ENCODE measurements at places on chromosomes 11 and 22.

GRCh38 chr11:118870396-118871343 lies 13.0 kb upstream of the CXCR5 start:
- peak; percentile 72 for DNase-seq

- no peak for DNase-seq
Measured at GRCh38 chr22:35882211-35883030, 146.2 kb downstream of the RBFOX2 start.

- no peak for DNase-seq
Measured at GRCh38 chr11:1843796-1844195, 5.0 kb downstream of the TNNI2 start.

- no peak for DNase-seq
Measured at GRCh38 chr11:132639986-132640385, 892.3 kb downstream of the OPCML start.

- DNase-seq, result no peak
Measured at GRCh38 chr22:35140879-35141745, 75.2 kb downstream of the ISX start.

DNA sequence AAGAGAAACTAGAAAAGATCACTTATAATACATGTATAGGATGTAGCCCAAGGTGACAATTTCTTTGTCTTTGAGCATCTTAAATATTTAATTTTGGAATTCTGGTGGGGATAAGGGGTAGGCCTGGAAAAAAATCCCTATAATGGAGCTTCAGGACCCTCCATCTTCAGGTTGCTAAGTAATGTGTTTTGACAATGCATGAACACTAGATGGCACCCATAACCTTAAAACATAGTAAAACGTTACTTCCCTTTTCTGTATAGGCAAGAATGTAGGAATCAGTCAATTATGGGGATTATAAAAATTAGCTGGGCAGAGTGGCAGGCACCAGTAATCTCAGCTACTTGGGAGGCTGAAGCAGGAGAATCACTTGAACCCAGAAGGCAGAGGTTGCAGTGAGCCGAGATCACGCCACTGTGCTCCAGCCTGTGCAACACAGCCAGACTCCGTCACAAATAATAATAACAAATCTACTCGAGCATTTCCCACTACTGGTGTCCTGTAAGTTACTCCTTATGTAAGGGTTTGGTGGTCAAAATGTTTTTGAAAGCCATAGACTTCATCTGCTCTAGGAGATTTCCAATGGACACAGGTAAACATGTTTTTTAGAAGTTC lies 541.9 kb upstream of the CCDC90B start:
- DNase-seq, result peak; percentile 56

- no peak for DNase-seq
Measured at GRCh38 chr11:118939404-118939915, 13.7 kb upstream of the BCL9L start.

DNA sequence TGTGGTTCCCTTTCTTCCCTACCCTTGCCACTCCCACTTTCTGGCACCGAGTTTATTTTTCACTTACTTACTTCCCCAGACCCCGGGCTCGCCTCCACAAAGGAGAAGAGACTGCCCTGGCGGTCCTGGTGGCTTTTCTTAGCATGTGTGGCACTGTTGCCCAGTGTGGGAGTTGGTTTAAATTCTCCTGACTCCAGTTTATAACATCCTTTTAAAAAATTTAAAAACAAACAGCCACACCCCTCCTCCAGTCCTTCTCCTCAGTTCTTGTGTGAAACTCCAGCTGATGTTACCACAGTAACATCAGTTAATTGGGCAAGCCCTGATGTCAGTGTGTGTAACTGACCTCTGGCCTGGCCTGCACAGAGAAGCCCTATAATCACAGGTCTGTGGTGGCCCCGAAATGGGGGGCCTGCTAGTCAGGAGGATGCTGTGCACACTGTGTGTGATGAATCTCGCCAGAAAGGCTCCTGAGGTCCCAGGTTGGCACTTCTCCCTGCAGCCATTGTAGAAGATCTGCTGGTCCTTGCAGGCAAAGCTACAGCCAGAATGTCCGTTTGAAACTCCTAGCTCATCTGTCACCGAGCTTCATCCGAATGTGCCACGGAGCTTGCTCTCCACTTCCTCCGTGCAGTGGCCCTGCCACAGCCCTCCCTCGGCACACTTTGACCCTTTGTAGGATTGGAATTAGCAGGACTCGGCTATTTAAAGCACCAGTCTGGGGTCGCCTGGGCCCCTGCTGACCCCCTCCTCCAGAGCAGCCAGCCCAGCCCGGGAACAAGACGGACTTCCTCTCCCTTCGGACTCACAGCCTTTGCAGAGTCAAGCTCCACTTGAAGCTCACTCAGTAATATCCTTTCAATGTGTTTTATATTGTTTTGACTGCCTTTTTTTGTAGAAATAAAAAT lies 7.6 kb downstream of the YDJC start:
- peak; percentile 38 for DNase-seq

DNA sequence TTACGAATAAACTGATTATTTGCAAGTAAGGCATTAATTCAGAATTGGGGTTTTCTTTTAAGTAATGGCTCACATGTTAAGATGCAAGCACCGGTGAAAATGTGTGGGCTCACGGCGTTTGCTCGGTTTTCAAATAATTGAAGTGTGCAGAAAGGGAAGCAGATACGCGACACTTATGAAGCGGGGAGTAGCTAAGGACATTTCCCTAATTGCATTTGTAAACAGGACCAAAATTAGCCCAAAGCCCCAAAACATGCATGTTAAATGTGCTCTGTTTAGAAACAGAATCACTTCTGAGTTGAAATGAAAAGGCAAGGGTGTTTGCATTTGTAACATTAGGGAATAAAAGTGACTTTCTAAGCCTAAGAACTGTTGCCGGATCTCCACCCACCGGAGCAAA lies 61.3 kb downstream of the ELFN2 start:
- DNase-seq, result no peak

DNA sequence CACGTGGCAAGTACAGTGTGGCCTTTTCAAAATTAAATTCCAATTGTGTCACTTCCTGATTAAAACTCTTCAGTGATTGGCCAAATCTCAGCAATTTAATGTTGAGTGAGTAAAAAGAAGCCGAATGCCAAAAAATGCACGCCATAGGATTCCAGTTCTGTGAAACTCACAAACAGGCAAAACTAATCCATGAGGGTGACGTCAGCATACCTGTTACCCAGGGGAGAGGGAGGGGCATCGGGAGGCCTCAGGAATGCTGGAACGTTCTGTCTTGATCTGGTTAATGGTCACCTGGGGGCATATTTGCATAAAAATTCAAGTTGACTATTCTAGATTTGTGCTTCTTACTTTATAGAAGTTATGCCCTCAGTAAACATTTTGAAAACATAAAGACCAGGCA lies 39.9 kb upstream of the RAB1B start:
- DNase-seq, result no peak

DNA sequence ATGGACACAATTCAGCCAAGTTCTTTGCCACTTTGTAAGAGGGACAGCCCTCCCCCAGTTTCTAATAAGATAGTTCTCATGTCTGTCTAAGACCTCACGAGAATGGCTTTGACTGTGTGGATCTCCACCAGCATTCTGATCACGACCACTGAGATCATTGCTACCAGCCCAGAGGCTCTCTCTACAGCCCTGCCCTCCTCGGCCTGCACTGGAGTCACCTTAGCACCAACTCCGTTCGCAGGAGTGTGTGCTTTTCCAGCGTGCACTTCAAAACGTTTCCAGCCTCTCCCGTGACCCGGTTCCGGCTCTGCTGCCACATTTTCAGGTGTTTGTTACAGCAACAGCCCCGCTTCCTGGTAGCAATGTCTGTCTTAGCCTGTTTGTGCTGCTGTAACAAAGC lies 26.2 kb downstream of the TSPAN32 start:
- peak; percentile 25 for DNase-seq

- DNase-seq, result no peak
Measured at GRCh38 chr11:76626921-76627401, 43.6 kb downstream of the LRRC32 start.

DNA sequence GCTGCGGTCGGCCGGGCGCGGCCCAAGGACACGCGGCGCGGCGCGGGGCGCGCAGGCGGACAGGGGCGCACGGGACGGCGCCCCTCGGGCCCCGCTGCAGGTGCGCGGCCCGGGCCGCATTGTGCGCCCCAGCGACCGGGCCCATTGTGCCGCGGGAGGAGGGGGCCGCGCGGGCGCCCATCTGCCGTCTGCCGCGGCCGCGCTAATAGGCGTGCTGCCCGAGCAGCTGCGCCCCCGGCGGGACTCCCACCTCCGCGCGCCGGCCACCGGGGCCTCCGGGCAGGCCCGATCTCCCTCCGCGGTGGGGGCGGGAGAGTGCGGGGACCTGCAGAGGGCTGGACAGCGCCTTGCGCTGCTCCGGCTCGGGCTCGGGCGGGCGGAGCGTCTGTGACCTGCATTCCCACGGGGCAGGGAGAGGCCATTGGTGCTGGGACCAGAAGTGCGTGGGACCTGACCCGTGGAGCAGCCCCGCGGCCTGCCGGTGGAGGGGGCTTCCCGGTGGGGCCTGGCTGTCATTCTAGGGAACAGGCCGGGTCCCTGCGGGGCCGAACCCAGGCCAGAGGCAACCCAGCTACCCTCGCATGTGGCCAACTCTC lies 933 bp downstream of the BRSK2 start:
- peak; percentile 63 for DNase-seq

GRCh38 chr11:125374398-125374797 lies 121.7 kb downstream of the FEZ1 start:
- DNase-seq, result no peak

DNA sequence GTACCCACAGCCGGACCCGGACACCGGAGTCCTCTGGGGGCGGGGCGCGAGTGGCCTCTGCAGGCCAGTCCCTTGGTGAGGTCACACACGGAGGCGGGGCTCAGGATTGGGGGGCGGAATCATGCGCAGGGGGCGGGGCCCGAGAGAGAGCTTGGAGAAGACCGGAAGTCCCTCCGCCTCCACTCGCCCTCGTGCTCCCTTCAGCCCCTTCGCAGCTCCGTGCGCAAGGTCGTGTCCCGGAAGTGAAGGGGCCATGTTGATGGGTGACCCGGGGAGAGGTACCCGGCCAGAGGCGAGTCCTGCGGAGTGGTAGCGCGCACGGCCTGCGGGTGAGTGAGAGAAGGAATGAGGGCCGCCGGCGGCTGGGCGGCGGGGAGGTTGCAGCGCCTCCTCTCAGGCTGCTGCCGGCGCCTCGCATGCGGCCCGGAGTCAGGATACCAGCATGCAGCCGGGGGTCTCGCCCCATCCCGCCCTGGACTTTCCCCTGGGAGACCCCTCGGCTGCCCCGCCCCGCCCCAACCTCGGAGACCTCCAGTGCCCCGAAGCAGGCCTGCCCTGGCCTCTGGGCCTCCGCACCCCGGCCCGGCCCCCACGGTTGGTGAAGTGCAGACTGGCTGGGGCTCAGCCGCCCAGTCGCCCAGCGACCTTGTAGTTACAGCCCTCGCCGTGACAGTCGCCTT lies at the start of gene MIEF1:
MIEF1 (plus strand) TSS at position 182 of the 680 bp plus-strand sequence. CDS start 9,005 bp downstream, outside the sequence.
- peak; percentile 98 for DNase-seq

- no peak for DNase-seq
Measured at GRCh38 chr11:128455766-128456165, 131.6 kb downstream of the ETS1 start.

DNA sequence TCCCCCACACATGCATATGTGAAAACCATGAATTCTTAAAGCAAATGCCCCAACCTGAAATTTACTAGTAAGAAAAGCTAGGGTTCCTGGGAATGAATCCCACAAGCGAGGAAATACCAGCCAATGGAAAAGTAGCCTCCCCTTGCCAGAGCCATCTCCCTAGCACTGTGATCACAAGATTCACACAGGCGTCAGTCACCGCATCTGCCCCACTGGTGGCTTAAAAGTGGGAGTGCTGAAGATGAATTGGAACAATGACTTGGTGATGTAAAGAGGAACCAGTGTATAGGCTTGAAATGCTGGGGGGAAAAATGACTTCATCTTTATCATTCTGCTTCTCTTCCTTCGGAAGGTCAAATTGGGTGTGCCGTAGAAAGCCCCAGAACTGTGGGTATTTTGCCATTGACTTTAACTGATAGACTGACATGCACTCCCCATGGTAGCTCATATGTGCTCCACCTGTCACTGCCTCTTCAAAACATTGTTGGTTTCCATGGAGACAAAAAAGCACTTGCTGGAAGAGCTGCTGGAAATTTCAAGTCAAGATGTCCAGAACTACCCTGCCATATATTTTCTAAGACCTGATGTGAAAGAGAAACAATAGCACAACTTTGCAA lies 19.2 kb upstream of the ASPHD2 start:
- DNase-seq, result no peak

- DNase-seq, result no peak
Measured at GRCh38 chr22:27418261-27418660, 383.3 kb downstream of the MN1 start.

GRCh38 chr22:37284805-37285355 lies 2.6 kb downstream of the CYTH4 start:
- peak; percentile 51 for DNase-seq

DNA sequence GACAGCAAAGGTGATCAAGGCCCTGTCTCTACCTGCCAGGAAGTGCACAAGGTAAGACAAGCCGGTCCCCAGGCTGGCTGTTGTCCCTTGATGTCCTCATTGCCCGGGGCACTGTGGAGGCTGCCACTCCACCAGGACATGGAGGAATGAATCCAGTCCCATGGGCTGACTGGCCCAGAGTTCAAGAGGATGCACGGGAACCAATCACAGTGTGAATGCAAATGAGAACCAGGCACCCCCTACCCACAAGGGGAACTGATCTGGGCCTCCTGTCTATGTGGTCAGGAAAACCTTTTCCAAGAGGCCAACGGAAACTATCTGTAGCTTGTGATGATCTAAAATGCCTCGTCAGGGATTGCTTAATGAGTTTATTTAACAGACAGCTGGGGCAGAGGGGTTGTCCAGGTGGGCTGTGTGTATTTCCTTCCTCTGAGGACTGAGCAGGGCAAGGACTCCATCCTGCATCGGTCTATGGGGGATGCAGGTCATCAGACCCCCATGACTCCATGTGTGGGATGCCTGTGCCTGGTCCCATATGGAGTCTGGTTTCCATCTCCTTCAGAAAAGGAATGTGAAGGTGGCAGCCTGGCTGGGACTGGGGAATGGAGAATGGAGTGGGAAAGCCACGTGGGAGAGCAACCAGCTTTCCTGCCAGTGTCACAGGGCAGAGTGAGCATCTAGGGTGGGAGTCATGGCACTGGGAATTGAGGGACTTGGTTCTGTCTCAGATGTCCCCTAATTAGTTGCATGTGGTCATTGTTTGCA lies 60.5 kb downstream of the CD82 start:
- no peak for DNase-seq

Data from midbrain (tissue), 1 donor.